ENCODE measurements at places on chromosomes 2 and 18. TPM values are rescaled to one million over a fixed set of nuclear protein-coding genes. Genes with fewer than 3 reads are reported as not detected.

GRCh38 chr2:68824831-68825230, 46.4 kb downstream of the BMP10 start:
- no peak for DNase-seq

- no peak for DNase-seq
Measured at GRCh38 chr2:8346706-8347430, 335.0 kb upstream of the ID2 start.

- DNase-seq: no peak
Measured at GRCh38 chr2:177316756-177317155, 52.2 kb upstream of the NFE2L2 start.

Gene AP1S3
- total RNA-seq: 2.7 TPM

DNA sequence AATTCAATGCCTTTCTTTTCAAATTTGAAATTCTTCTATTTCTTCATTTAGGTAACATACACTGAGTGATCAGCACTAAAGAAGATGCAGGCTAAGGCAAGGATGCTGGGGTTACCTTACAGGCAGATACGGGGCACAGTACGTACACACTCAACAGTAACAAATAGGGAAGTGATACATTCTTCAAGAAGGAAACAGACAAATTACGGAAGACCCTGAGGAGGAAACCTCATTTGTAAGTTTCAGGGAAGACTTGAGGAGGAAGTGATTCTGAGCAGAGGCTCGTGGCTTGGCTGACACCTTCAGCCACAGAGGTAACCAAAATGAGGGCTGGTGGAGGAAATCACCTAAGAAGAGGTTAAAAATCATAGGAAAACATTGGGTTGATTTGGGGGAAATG, 1108.3 kb upstream of the KLHL29 start:
- DNase-seq: no peak

DNA sequence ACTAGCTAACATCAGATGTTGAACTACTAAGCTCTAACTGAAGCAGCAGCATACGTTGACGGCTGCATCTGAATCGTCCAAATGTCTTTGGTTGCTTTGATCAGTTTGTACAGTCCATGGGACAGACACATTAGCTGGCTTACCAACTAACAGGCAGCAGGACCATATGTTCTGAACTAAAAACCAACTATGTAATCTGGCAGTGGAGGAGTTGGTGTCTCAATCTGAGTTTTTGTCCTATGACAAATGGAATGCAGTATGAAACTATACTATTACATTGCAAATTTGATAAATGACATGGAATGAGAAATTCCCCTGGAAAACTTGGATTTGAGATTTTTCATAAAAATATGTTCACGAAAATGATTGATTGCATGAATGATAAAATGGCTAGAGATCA, 79.5 kb downstream of the EPHA4 start:
- DNase-seq: no peak

Data from esophagus muscularis mucosa (tissue), 4 donors.